Keratinocyte (primary cell): ENCODE measurements at places on chromosomes 7 and 10. TPM values are rescaled to one million over a fixed set of nuclear protein-coding genes. Genes with fewer than 3 reads are reported as not detected.

GRCh38 chr10:97991871-97992270 lies 38.5 kb downstream of the CRTAC1 start:
- DNase-seq: no peak

DNA sequence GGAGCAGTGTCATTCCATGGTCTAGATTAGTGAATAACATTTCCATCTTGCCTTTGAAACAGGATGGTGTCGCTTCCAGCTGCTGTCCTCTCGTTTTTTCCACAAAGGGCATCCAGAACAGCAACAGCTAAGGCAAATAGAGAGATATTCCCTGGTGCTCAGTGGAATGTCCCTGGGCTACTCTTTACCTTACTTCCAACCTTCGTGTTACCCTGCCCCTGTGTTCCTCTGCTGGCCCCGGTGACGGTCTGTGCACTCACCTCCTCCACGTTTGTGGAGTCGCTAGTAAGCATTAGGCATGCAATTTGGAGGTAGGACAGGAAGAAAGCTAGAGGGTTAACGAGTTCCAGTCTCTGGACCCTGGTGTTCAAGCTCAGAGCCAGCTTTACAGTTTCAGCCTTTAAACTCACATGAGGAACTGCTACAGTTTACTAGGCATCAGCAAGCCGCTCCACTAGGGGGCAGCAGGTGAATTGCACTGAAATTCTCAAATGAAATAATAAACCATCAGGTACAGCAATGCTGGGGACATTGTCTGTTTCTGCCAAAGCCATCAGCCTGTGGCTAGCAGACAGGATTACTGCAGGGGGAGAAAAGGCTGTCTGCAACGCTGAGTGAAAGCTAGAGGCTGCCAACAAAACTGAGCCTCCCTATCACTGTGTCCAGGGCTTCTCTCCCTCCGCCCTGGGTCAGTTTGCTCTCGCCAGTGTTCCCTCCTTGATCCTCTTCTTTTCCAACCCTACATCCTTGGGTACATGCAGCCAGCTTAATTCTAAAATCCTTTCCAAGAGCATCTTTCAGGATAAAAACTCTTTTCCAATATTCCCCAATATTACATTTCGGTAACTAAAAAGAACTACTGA lies 9.0 kb downstream of the MRPL32 start:
- DNase-seq: no peak

DNA sequence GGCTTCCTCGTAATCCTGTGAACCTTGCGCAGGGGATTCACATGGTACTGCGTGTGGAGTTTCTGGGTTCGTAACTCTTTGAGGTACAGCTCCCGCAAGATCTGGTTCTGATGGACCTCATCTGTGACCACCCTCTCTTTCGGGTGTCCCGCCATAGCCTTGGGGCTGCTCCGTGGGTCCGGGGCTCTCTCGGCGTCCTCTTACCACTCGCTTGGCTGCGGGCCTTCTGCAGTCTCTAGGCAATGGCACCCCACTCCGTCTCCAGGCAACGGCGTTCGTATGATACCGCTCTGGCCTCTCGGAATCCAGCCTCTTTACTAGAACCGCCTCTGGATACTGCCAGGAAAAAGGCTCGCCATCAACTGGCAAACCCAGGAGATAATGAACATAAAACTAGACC lies 54.7 kb upstream of the AMPH start:
- no peak for DNase-seq

DNA sequence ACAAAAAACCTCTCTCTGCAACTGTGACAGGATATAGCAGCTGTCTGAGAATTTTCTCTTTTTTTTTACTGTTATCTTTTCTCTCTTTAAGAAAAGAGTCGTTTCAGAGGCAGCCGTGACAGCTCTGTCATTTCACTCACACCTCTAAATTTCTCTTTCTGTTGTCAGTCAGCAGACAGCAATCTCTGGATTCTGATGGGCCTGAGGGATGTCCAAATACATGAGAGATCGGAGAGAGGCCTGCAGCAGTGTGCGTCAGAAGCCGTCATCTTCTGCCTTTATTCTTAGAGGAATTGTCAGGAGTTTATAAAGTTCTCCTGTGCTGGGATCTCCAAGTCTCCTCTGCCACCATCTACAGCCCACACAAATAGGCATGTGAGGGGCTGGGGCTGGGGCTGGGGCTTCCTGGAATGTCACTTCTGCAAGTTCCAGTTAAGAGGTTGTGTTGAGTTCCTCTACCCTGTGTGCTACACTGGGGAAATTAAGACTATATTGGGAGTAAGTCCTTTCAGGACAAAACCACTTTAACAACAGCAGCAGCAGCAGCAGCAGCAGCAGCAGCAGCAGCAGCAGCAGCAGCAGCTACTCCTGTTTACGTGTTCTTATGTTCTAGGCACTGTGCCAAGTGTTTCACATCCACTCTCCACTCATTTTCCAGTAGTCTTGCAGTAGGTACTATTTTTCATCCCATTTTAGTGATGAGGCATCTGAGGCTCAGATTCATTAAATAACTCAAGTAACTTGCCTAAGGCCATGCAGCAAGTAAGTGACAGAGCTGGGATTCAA lies 541.3 kb downstream of the LRMDA start:
- no peak for DNase-seq

- no peak for DNase-seq
These were observed 420.5 kb upstream of the GALNT17 start for GRCh38 chr7:70711452-70711851.

DNA sequence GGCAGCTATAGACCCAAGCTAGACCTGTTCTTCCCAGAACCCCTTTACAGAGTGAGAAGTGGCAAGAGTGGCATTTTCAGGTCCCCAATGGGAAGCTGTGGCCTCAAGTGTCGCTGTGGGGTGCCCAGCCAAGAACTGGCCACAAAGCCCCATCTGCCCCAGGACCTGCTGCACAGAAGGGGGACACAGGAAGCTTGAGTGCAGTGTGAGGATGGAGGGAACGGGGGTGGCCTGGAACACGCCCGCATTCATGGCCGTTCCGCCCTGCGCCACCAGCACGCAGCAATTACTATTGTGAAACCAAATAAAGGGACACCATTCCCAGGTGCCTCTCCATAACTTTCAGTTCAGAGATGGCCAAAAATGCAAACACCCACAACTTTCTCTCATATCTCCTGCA lies 237.6 kb upstream of the TCERG1L start:
- DNase-seq: no peak

DNA sequence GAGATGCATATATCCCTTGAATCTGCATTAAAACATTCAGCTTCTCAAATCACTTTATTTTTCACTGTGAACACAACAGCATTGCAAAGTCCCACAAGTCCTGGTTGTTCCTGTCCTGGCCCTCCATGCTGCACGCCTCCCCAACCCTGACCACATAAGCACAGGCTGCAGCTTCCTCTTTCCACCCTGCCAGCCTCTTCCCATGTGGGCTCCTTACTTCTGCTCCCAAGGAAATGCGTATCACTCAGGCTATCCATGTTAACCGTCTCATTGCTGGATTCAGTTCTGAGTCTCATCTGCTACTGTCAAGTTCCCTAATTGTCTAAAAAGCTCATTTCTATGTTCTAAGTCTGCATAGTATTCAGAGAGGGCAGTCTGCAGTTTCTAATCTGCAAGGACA lies 89.7 kb upstream of the ZPBP start:
- no peak for DNase-seq

DNA sequence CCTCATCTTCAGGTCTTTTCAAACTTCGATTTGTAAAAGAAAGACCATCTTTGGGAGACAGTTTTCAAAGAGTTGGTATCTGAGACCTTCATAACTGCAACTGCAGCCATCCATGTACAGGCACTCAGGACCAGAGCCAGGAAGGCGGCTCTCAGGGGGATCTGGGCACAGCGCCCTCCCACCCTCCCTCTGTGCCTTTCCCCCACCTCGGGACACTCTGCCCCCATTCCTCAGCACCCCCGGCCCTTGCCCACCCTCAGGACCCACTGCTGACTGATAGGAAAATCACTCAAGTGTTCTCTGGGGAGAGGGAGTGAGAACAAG lies 143.6 kb downstream of the CUBN start:
- DNase-seq: no peak

GRCh38 chr7:53315981-53316380 lies 280.5 kb downstream of the POM121L12 start:
- no peak for DNase-seq

- no peak for DNase-seq
These were observed 4.5 kb downstream of the KAZALD1 start for GRCh38 chr10:101066146-101066895.

DNA sequence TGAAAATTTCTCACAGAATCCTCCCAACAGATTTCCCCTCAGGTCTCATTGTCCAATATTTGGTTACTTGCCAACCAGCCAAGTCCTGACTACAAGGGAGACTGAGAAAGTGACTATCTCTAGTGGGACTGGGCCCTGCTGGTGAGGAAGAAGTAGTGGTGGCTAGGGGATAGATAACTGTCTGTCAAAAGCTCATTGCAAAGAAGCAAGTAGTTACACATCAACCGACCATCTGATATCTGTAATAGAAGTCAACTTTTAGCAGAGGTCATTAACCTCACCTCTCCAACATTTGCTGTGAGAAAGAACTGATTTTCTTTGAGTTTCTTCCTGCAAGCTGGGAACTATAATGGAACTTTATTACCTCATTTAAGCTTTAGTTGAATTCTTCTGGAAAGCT lies 15.2 kb downstream of the STAMBPL1 start:
- no peak for DNase-seq

- no peak for DNase-seq
These were observed 18.1 kb upstream of the ZC3HAV1 start for GRCh38 chr7:139127648-139128047.

- DNase-seq: no peak
These were observed 386 bp downstream of the ABHD11 start for GRCh38 chr7:73738220-73738611.

- no peak for DNase-seq
These were observed 11.4 kb downstream of the CLDN3 start for GRCh38 chr7:73758581-73759138.

- DNase-seq: no peak
These were observed 356.4 kb upstream of the FOXK1 start for GRCh38 chr7:4325732-4326131.

DNA sequence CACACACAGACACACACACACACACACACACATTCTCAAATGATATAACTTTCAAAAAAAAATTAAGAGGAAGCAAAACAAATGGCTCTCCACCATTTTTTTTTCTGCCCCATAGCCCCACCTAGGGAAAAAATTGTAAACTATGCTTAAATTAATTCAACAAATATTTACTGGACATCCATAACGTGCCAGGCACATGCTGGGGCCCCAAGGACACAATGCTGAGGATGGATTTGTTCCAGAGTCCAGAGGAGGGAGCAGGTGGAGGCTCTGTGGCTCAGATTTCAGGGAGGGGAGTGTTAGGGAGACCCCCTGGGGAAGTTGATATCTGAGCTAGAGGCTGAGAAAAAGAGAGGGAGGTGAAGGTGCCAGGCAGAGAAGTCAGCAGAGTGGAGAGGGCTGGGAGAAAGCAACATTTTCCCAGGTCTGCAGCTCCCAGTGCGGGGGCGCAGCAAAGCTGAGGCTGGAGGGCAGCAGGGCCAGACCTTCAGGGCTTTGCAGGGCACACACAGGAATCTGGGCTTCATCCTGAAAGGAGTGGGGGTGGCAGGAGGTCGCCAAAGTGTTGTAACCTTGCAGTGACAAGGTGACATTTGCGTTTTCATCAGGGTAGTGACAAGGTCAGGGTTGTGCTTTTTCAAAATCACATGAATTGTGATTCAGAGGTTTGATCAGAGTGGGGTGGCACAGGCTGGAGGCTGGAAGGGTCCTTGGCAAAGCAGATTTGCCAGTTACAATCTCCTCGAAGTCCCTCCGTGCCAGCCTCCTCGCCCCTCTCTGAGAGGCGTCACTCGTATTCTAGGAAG lies 261.6 kb downstream of the WDR11 start:
- no peak for DNase-seq

- DNase-seq: no peak
These were observed 54.3 kb downstream of the ARHGAP21 start for GRCh38 chr10:24669285-24669852.

DNA sequence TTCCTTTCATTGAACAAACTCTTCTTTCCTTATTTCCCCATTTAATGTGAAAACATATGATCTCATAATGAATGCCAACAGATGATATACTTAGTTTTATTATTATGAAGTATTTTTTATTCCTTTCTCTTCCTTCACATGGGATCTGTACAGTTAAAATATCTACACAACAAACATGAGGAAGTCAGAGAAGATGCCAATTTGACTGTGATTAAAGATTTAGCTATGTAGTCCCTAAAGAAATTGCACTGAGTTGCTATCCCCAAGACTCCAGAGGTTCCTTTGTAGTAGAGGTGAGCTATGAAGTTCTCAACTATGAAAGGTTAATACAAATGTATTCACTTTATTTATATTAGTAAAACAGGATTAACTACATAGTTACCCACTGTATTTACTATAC lies 60.6 kb upstream of the LRRN3 start:
- DNase-seq: no peak

DNA sequence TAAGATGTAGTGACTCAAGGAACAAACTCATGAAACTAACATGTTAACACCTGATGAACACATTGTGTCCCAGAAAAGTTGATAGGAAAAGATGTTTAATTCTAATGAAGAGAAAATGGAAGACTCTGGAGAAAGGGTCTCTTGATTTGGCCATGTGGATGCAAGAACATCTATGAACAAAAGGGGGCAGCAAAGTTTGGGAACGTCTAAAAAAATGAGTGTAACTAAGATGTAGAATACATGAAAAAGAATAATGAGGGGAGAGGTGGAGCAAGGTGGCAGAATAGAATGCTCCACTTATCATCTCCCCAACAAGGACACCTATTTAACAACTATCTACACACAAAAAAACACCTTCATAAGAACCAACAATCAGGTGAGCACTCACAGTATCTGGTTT lies 805.1 kb downstream of the TNS3 start:
- no peak for DNase-seq

DNA sequence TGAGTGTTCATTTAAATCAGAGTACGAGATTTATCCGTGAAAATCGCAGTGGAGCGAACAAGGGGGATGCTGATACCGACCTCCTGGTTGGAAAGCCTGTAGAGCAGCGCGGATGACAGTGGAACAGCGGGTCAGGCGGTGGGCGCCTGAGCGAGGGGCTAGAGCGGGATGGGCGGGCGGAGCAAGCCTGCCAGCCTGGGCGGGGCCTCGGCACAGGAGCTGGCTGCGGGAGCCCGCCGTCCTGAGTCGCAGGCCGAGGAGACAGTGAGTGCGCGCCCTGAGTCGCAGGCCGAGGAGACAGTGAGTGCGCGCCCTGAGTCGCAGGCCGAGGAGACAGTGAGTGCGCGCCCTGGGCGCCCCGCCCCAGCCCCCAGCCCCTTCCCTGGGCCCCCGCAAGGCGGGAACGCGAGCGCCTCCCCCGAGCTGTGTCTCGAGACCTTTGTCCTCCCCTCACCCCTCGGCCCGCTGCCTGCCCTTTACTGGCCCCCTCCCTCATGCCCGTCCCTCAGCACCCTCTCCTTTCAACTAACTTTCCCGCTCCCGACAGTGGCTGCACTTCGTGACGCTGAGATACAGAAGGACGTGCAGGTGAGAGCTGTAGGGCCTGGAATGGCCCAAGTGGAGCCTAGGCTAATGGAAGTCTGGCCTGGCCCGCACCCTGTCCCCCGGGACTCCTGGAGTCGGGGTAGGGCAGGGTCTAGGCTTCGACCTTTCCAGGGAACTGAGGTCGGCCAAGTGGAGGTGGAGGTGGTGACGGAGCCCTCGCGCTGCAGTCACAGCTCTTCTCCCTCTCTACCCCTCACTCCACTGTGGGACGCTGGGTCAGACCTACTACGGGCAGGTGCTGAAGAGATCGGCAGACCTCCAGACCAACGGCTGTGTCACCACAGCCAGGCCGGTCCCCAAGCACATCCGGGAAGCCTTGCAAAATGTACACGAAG lies at the start of gene AS3MT:
AS3MT (plus strand) TSS at position 213 of the 941 bp plus-strand sequence; CDS start at position 336, 123 bp downstream.
- no peak for DNase-seq

FZD8 gene
- 1.5 to 2.1 TPM (median 2.0 TPM) in 3 replicates for polyA plus RNA-seq

LRRD1 gene
- polyA plus RNA-seq: 0.04 TPM in 2 of 3 replicates, not detected in the other

ZNF804B gene
- polyA plus RNA-seq: not detected in 3 replicates

PIP gene
- not detected in 3 replicates for polyA plus RNA-seq

HPS1 gene
- polyA plus RNA-seq: 39.4 to 54.6 TPM (median 43.2 TPM) in 3 replicates

KCNH2 gene
- 0.03 TPM in 1 of 3 replicates, not detected in the others for polyA plus RNA-seq

HOXA1 gene
- 5.2 to 12.5 TPM (median 11.9 TPM) in 3 replicates for polyA plus RNA-seq
